Left hindlimb (tissue), 1 donor: ENCODE measurements at places on chromosomes 13 and 19.

- DNase-seq = no peak
Measured at GRCh38 chr13:36086117-36086516, 45.1 kb downstream of the DCLK1 start.

GRCh38 chr13:37956536-37956935 lies 87.0 kb upstream of the TRPC4 start:
- DNase-seq = no peak

GRCh38 chr13:97648171-97648880 lies 214.4 kb downstream of the RAP2A start:
- no peak for DNase-seq

DNA sequence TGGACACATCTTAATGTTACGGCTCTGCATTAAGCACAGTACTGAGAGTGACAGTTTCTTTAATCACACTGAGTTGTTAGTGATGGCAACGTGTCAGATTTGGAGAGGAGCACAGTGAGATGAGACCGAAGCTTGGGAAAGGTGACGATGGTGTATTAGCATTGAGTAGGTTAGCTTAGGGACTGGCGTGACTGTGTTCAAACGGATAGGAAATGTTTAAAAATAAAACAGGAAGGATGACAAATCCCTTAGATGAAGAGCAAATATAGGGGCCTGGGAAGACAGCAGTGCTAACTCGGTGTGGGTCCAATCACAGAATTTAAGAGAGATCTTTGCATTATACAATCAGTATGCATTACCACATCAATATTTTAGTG lies 384.3 kb downstream of the HS6ST3 start:
- no peak for DNase-seq

DNA sequence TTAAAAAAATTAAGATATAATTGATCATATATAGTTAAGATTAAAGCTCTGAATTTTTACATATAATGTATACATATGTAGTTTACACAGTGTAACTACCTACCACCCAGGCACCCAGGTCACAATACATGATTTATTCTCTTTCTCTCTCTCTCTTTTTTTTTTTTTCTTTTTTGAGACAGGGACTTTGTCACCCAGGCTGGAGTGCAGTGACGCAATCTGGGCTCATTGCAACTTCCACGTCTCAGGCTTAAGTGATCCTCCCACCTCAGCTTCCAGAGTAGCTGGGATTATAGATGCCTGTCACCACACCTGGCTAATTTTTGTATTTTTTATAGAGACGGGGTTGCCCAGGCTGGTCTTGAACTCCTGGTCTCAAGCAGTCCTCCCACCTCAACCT lies 18.8 kb upstream of the CLASRP start:
- no peak for DNase-seq
